ENCODE measurements at places on chromosomes 4 and X.

DNA sequence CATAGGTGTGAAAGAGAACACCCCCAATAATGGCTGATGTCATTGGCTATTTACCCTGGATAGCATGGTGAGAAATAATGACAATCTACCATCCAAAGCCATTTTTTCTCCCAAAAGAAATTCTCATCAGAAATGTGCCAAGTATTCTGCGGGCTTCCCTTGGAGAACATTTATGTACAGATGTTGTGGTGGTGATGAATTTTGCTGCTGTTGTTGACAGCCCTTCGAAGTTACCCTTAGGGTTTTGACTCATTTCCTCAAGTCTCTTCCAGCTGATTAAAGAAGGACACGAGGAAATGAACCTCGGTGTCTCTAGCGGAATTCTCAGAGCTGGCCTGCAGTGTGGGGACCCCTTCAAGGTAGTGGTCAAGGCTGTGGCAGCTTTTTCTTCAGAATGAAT, 3.4 kb downstream of the KIT start:
- DNase-seq, result no peak

DNA sequence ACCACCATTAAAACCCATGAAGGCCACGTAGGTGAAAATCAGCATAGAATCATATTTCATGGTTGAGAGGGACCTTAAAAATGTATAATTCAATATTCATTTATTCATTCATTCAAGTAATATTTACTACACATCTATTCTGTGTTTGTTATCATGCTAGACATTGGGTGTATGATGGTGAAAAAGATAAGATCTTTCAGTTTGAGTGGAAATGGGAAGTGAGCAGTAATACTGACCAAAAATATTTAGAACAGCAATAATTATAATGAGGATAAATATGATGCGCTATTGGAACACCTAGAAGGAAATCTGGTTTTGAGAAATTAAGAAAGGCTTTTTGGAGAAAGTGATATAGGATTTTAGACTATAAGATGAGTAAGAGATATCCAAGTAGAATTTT, 28.0 kb downstream of the DKK2 start:
- DNase-seq, result no peak

GRCh38 chr4:110801591-110801990, 178.7 kb upstream of the PITX2 start:
- no peak for DNase-seq

DNA sequence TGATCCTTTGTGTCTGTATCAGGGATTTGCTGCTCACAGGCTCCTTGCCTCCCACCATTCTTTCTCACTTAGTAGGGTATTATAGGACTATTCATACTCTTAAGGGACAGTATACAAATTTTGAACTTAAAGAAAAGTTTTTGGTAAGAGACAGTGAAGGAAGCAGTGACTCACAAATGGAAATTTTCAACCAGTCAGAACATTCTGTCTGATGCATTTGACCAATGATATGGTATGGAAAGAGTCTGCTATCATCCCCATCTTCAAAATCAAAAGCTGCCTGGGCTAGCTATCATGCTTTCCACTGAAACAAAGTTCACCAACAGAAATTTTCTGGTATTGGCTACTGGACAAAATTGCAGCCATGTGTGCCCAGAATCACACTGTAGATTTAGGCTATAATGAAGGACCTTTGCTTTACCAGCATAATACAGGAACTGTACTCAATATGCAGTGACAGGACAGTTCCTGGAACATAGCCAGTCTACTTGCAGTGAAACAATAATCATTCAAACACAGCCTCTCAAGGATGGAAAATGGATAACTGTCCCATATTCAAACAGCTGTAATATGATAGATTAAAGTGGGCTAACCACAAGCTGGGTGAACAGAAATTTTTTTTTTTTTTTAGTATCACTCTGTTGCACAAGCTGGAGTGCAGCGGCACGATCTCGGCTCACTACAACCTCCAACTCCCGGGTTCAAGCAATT, 109.0 kb upstream of the ACSL4 start:
- no peak for DNase-seq

DNA sequence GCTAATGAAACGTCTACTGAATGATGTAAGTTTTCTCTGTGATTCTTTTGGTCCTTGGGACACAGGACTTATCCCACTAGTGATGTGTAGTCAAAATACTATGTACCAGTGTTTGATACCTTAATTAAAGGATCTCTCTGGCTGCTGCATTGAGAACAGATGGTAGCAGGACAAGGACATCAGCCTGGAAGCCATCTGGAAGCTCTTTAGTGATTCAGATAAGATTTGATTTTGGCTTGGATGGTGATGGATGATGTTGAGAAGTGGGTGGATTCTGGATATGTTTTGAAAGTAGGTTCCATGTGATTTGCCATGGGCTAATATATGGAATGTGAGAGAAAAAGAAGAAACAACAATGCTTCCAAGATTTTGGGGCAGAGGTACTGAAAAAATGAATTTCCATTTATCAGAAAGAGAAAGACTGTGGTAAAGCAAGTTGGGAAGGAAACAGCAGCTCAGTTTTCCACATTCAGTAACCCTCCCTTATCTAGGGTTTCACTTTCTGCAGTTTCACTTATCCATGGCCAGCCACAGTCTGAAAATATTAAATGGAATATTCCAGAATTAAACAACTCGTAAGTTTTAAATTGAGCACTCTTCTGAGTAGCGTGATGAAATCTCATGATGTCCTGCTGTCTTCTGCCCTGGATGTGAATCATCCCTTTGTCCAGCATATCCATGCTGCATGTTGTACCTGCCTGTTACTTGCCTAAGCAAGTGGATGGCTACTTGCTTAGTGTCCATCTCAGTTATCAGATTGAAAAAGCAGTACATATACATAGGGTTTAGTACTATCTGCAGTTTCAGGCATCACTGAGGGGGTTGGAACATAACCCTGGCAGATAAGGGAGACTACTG, 15.6 kb downstream of the CD38 start:
- DNase-seq, result no peak

DNA sequence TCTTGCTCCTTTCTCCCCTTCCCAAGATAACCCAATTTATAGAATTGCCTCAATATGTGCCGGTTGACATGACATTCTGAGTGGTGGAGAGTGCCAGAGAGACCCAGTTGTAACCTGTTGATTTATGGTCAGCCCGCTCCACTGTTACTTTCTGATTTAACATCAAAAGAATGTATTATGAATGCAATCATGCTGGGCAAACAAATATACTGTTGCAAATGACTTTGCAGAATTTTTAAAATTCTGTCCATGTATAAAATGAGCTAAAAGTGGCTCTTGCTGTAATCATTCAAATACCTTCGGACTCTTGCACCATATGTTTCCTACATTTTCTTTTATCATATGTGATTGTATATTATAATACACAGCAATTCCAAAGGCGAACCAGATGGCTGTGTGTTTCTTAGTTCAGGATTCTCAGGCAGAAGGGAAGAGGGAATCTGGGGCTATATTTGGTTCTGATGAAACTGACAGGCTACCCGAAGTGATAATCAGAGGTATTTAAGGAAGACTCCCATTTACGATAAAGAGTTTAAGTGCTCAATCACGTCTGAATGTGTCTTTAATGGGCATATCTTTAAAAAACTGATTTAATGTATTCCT, 131.7 kb downstream of the CLCN4 start:
- no peak for DNase-seq

GRCh38 chr4:15765910-15766697, 12.0 kb upstream of the CD38 start:
- peak; percentile 51 for DNase-seq

- no peak for DNase-seq
Measured at GRCh38 chr4:24914460-24914859, 1.6 kb upstream of the CCDC149 start.

- DNase-seq, result no peak
Measured at GRCh38 chr4:108052558-108053120, 63.0 kb downstream of the HADH start.

DNA sequence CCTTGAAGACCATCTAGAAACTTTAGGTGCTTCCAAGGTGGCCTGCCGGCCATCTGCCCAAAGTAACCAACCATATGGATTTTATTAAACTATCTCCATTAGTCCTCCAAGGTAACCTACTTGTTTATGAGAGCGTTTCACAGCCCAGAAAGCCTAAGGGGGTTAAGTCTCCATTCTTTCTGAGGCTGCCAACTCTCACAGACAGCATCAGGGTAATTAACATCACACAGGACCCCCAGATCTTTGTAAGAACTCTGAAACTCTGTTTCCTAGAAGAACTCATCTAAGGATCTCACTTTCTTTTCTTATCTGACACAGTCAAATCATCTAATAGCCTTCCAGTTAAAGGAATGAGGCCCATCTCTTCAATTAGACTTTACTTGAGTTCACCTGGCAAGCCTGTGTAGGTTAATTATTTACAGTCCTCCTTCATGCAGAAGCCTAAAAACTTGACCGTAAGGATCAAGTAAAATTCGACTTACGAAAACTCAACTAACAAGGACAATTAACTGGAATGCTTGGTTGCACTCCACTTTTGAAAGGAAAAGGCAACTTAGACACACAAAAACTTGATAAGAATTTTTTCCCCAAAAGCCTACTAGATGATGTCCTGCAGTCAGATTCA, 252.5 kb downstream of the GRIA3 start:
- DNase-seq, result no peak

DNA sequence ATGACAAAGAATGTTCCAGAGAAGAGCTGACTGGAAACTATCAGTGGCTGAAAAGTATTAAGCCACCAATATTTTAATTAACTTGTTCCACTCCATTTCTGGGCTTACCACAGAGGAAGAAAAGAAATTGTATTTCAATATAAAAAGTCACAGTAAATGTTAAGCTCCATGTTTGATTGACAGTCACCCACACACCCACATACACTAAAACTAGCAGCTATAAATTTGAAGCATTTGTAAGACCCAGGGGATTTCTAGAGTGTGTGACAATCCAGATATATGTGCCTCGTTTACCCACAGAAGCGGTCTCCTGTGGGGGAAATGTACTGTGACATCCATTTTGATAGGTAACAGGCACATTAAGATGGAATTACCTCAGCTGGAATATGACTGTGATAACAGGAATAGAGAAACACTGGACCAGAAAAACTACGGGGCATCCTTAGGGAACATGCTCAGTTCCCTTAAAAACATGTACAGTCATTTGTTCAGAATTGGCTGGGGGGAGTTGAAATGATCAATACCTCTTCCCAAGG, 39.0 kb upstream of the RASGEF1B start:
- no peak for DNase-seq

DNA sequence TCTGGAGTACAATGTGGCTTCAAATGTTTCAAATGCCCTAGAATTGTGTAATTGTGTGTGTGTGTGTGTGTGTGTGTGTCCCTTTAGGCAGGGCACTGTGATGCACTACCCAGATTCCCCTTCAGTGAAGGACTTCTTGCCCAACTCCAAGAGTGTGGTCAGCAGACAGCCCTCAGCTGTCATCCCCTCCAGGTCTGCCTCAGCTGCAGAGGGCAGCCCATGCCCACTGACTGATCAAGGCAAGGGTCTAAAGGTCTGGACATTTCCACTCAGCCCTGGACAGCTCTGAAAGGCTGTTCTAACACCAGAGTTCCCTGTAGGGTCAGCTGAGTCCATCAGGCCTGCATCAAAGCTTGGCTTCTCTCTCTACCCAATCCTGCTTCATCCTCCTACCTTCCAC, 83.9 kb upstream of the USP9X start:
- no peak for DNase-seq

GRCh38 chrX:7941390-7942042, 14.3 kb upstream of the PNPLA4 start:
- no peak for DNase-seq

DNA sequence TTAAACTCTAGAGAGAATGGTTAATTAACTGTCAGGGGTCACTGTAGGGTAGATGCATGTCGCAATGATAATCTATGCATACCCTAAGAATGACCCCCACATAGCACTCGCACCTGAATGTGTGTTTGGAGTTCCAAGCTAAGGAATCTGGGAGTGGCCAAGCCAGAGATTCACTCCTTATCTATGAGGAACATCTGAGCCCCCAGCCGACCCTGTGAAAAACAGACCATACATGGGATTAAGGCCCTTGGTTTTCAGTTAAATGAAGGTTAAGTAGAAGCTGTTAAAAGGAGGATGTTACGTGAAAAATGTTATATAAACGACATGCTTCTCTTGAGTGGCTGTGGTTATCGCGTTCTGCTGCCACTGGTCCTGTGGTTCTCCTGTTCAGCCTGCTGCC, 147.2 kb downstream of the RELL1 start:
- no peak for DNase-seq

DNA sequence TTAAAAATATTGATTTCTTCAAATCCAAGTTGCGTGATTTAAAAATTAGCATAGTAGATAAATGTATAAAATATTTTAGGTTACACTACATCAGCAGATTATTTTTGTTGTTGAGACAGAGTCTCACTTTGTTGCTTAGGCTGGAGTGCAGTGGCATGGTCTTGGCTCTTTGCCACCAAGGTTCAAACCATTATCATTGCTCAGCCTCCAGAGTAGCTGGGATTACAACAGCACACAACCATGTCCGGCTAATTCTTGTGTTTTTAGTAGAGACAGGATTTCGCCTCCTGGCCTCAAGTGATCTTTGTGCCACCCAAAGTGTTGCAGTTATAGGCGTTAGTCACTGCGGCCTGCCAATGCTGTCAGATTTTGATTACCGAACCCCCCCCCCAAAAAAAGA, 1390.5 kb upstream of the TENM3 start:
- no peak for DNase-seq

GRCh38 chr4:27000122-27000521, 139.5 kb downstream of the STIM2 start:
- no peak for DNase-seq

- peak; percentile 52 for DNase-seq
Measured at GRCh38 chrX:68686097-68686977, 38.9 kb downstream of the STARD8 start.

- DNase-seq, result no peak
Measured at GRCh38 chrX:40465735-40466551, 114.8 kb upstream of the ATP6AP2 start.

DNA sequence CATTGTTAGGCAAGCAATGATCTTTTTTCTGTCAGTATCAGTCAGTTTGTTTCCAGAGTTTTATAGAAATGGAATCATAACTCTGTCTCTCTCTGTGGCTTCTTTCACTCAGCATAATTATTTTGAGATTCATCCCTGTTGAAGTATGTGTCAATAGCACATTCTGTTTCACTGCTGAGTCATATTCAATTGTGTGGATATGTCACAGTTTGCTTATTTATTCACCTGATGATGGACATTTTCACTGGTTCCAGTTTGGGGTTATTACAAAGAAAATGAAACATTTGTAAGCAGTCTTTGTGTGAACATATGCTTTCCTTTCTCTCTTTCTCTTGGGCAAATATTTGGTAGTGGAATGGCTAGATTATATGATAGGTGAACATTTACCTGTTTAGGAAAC, 10.2 kb upstream of the ZNF718 start:
- no peak for DNase-seq

- peak; percentile 1 for DNase-seq
Measured at GRCh38 chrX:155188786-155189185, 27.5 kb upstream of the VBP1 start.

DNA sequence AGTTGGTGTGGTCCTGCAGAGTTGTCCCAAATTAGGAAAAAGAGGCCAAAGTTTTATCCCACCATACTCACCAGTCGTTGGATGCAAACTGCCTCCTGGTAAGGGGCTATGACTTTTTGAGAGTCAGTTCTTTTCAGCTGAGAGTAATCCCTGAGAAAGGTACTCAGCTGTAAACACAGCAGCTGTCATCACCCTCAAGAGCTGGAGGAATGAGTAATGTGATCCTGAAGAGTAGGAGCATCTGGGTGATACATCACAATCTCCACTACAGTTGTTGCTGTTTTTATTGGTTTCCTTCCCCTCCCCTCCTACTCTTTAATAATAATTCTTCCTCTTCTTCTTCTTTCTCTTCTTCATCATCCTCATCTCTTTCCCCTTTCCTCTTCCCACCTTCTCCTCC, 5.7 kb downstream of the MAGEE1 start:
- no peak for DNase-seq

All from stimulated activated CD4-positive, alpha-beta T cell treated with anti-CD3 and anti-CD28 coated beads, Interleukin-15, amount 100 ng/mL, for 24 hours (primary cell).